ENCODE measurements at places on chromosomes 16 and 17.

GRCh38 chr17:74408815-74409214 is 23.1 kb upstream of the GPRC5C start:
- no peak for DNase-seq

DNA sequence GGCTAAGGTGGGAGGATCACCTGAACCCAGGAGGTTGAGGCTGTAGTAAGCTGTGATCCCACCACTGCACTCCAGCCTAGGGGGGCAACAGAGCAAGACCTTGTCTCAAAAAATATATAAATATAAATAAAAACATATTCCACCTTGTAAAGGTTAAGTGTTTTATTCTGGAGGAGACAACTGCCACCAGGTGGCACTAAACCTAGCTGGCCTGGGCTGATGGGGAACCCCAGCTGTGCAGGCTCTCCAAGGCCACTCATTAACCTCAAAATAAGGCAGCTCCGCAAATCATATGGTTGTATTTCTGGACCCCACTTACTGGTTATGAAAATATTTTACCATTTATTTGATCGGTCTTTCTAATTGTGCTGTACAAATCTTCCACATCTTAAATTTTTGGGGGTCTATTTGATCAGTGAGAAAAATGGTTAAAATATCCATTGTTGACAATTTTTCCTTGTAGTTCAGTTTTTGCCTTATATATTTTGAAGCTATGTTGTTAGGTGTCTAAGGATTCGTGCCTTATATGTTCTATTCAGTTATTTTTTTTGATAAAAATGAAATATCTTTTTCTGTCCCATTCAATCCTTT is 8.5 kb upstream of the ICAM2 start:
- no peak for DNase-seq

GRCh38 chr16:81458149-81458669 is 13.6 kb downstream of the CMIP start:
- DNase-seq: no peak

DNA sequence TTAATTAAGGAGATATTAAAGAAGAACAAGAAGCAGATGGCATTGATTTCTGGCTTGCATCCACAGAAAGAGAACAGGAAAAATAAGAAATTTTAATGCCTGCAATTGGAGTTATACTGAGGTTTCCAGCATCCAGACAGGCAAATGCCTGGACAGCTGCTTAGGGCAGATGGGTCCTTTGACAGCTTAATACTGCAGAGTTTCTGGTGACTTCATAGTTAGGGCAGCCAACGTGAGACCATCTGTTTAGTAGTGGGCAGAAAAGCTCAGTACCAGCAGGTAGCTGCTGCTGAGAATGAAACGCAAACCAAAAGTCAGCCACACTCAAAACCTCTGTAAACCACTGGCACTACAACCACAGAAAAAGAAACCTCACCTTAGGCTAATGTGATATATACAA is 109.8 kb downstream of the CDK5R1 start:
- no peak for DNase-seq

- no peak for DNase-seq
Measured at GRCh38 chr17:8430966-8431365, 4.7 kb upstream of the NDEL1 start.

- DNase-seq: no peak
Measured at GRCh38 chr17:57550016-57550415, 195.1 kb downstream of the CCDC182 start.

GRCh38 chr16:88310796-88311605 is 71.8 kb upstream of the ZNF469 start:
- no peak for DNase-seq

DNA sequence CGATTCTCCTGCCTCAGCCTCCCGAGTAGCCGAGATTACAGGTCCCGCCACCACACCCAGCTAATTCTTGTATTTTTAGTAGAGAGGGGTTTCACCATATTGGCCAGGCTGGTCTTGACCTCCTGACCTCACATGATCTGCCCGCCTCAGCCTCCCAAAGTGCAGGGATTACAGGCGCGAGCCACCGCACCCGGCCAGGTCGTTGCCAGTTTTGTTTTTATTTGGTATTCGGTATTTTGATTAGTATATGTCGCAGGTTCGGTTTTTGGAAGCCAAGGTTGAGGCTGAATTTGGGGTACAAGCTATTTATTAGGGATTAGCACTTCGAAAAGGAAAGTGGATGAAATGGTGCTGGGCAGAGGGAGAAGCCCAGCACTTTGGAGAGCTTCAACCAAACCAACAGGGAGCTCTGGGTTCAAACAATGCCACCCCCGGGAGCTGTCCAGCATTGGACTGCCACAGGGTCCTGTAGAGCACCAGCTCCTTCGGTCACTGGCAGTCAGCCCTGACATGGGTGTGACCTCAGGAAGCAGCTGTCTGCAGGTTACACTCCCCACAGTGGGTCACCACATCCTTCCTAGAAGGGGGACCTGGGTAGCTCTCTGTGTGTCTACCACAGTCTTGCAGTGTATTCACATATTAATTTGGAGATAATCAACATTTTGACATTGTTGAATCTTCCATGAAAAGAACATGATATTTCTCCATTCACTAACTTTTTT is 1.5 kb upstream of the CLEC10A start:
- DNase-seq: no peak

DNA sequence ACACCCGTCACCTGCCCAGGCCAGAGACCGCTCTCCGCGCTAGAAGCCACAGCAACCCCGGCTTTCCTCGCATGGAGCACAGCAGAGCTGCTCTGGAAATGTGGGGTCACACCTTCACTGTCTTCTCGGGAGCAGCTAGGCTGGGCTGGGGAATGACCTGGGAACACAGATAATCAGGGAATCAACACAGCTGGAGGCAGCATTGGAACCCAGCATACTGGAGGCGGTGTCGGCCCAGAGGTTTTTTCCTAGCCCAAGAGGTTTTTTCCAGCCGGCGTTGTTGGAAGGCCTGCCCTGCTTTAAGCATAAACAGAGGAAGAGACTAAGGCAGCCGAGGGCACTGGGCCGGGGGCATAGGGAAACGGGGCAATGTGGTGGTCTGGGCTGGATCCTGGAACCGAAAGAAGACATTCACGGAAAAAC is 791 bp upstream of the PLD6 start:
- no peak for DNase-seq

- no peak for DNase-seq
Measured at GRCh38 chr17:4313221-4314114, 49.7 kb upstream of the ANKFY1 start.

DNA sequence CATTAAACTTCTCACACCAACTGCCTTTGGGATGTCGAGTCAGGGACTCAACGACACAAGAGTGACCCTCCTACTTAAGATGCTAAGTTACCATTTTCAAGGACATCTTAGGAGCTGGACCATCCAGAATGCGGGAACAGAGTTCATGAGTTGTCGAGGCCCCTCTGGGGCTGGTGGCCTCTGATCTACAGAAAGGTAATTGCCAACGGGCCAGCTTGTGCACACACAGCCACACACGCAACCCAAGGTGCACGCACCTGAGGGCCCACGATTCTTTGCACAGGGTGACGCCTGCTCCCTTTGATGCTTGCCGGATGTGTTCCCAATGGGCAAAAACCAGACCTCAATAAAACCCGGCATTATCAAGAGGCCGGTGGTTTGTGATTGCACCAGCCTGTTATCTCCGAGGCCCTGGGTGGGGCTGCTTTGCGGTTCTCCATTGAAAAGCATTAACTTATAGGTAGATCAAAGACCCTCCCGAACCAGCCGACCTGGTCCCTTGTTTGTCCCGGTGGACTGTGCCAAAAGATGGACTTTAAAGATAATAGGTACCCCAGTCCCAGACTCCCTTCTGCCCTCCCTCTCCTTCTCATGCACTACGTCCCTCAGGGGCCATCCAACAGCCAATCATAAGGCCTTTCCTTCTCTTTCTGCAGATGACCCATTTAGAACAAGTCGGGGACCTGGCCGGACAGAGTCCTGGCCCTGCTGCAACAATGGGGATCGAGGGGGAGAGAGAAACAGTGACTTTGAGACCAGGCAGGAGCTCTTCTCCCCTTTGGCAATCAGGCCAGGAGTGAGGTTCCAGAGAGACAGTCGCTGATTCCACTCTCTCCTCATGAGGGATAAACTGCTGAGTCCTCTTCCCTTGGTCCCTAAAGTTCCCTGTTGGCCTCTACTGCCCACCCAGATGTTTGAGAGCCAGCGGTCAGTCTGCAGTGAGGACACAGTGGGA is 292.5 kb downstream of the SOX9 start:
- DNase-seq: peak; percentile 60

DNA sequence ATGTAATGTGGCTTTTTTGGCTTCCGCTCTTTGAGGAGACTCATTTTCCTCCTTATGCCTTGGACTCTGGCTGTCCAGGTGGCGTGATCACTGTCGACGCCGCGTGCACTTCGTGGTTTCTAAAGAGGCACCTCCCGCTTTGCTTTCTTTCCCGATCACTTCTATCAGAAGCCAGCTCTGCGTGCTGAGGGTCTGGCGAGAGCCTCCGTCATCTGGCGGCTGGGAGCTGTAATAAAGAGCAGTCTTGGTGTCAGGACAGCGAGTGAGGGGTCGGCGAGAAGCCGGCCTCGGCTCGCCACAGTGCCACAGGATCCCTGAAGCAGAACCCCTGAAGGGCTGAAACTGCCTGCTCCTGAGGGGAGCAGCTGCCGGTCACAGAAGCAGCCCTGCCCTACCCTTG is 7.4 kb downstream of the ZNF750 start:
- no peak for DNase-seq

- no peak for DNase-seq
Measured at GRCh38 chr17:40203131-40203530, 16.0 kb upstream of the WIPF2 start.

DNA sequence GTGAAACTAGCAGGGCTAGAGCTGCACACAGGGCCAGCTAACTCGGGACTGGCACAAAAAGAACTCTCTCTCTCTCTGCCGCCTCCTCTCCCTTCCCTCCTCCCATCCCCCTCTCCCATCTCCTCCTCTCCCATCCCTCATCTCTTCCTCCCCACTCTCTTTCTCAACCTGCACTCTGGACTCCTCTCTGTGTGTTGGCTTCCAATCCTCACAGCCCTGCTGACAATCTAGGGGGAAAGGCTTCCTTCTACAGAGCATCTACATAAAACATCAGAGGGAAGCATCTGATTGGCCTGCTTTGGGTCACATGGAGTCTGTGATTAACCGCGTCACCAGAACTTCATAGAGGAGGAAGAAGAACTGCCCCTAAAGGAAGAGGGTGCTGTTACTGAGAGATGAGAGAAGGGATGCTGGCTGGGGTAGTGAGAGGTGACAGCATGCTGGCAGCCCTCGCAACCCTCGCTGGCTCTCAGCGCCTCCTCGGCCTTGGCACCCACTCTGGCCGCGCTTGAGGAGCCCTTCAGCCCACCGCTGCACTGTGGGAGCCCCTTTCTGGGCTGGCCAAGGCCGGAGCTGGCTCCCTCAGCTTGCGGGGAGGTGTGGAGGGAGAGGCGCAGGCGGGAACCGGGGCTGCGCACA is 12.8 kb upstream of the ZFP90 start:
- DNase-seq: no peak

DNA sequence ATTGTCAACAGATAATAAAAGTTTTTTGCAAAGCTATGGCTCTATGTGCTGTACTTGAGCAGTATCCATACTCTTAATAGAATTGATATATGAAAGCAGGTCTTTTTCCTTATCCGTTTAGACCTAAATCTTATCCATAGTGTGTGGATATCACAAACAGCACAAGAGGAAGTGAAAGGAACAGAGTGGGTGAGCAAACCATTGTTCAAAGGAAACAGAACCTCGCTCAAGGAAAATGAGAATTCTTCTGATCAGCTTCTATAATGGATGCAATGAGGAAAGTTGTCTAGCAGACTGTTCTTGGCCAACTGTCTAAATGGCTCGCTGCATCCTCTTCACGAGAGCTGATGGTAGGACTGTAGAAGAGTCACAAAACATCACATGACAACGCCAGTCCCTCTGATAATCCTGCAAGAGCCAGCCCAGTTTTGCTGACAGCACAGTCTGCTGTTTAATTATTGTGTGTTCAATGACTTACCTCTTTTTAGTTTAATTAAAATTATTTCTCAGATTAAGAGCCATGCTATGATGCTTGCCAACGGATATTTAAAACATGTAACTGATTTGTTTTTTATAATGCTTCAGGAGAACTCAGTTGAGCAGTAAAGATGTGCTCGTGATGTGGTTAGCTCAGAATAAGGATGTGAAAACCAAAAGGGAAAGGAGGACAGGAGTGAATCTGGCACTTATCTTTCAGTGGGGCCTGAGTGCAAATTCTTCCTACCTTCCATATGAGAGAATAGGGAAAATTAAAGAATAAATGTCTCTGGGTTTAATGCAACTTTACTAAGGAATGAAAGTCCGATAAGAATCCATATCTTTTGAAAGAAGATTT is 38.5 kb downstream of the WWOX start:
- no peak for DNase-seq

GRCh38 chr16:1537763-1538289 is 4.4 kb downstream of the TMEM204 start:
- peak; percentile 39 for DNase-seq

- DNase-seq: peak; percentile 50
Measured at GRCh38 chr17:45170931-45171337, 9.3 kb downstream of the HEXIM2 start.

- DNase-seq: no peak
Measured at GRCh38 chr17:61584266-61584665, 6.8 kb downstream of the NACA2 start.

DNA sequence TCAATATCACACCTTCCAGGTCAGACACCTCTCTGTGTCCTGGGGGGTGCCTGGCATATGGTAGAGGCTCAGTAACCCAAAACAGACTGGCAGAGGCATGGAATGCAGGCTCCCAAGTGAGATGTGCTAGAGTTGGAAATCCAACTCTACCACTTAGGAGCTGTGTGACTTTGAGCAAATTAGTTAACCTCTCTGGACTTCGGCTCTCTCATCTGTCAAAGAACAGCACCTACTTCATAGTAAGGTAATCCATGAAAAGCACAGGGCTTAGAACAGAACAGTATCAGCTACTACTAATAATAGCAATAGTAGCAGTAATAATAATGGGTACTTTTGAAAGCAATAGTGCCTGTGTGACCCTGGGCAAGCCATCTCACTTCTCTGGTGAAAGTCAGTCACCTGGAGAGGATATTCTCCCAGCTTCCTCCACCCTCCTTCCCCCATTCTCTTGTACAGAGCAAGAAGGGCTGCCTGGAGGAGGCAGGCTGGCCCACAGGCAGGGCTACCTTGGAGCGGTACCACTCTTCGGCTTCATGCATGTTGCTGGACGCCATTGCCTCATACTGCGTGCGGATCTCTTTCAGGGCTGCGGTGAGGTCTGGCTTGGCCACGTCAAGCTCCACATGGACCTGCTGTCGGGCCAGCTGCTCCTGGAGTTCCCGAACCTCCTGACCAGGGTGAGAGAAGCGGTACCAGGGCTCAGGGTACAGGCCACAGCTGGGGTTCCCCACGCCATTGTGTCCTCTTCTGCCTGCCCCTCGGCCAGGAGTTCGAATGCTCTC is 2.3 kb downstream of the GFAP start:
- no peak for DNase-seq

DNA sequence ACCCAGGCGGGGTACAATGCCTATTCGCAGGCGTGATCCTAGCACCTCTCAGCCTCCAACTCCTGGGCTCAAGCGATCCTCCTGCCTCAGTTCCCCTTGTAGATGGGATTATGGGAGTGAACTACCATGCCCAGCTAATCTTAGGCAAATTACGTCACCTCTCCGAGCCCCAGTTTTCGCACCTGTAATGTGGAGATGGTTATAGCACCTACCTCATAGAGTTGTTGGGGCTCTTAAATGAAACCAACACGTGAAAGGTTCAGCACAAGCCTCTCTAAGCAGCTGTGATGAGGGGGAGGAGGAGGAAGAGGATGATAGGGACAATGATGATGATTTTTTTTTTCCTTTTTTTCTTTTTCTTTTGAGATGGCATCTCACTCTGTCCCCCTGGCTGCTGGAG is 59.9 kb downstream of the ABR start:
- no peak for DNase-seq

GRCh38 chr17:62722625-62723024 is 85.5 kb downstream of the MARCHF10 start:
- DNase-seq: no peak
